ENCODE measurements at places on chromosomes 2 and 18.

DNA sequence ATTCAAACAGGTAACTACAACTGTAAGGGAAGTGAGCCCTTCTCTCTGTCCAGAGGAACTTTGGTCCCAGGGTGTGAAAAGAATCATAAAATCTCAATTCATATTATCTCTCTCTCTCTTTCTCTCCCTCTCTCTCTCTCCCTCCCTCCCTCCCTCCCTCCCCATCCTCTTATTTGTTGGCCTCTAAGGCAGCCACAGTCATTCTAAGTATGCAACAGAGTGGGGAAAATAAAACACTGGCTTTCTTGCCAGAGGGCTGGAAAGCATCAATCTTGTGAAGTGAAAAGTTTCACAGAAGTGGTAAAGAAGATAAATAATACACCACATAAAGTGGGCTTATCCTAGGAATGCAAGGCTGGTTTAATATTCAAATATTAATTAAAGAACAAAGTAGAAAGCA is 95.6 kb upstream of the KCNH7 start:
- no peak for DNase-seq

DNA sequence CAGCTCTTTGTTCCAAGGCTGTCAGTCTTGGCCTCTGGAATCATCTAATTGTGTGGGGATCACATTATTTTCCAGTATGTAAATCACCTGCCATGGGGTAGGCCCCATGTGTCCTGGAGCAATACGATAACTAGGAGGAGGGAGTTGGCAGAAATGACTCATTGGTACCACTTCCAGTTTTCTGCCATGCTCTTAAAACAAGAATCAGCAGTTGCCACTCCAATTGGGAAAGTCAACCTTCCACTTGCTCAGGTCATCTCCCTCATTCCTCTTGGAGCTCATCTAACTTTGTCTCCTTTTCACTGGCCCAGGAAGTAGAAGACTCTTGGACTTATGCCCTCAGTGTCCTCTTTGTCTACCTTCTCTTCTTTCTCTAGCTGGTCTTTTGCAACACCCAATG is 487.0 kb downstream of the SLC4A3 start:
- no peak for DNase-seq

DNA sequence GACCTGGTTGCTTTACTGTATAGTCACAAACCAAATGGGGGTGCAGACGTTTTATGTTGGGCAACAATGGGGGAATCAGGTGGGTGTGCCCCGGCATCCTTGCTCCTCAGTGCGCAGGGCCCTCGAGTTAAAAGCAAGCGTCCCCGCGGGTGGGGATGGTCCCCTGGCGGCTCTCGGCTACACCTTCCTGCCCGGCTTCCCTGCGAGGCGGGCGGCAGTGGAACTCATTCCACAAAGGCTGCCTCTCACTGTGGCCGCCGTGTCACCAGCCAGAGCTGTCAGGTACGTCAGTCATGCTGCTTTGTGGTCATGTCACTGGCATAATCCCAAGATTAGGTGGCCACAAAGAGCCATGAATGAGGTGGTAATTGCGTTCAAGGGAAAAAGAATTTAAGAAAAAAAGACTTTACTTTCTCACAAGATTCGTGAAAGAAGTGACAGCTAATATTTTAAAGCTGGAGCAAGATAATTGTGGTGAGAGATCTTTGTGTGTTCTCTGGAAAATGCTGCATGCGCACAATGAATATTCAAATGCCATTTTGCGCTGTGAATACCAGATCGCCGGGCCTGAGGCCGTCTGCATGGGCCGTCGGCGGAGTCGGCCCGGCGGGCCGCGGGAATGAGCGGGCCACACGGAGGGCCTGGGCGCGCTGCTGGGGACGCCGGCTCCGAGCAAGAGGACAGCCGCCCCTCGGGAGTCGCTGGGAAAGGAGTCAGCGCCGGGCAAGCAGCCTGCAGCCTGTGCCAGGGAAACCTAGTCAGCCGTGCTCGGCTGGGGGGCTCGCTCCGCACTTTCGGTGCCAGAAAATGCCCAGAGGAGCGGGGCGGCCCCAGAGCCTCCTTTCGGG is 82.3 kb upstream of the LDLRAD4 start:
- DNase-seq, result peak; percentile 43

DNA sequence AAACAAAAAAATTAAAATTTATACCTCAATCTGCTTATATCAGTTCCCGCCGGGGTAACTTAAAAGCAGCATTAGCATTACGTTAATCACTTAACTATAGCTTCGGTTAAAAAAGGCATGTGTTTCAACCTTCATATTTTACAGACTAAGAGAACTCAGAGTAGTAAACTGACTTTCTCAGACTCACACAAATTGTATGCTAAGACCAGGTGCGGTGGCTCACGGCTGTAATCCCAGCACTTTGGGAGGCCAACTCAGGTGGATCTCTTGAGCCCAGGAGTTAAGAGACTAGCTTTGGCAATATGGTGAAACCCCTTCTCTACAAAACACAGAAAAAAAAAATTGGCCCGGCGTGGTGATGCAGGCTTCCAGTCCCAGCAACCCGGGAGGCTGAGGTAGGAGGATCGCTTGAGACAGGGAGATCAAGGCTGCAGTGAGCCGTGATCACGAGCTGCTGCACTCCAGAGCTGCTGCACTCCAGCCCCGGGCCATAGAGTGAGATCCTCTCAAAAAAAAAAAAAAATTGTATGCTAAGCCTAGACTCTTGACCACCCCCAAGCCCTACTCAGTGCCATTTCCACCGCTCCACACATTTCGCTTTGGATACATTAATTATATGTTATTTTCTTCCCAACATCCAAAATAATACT is 2.4 kb downstream of the HNRNPLL start:
- no peak for DNase-seq

DNA sequence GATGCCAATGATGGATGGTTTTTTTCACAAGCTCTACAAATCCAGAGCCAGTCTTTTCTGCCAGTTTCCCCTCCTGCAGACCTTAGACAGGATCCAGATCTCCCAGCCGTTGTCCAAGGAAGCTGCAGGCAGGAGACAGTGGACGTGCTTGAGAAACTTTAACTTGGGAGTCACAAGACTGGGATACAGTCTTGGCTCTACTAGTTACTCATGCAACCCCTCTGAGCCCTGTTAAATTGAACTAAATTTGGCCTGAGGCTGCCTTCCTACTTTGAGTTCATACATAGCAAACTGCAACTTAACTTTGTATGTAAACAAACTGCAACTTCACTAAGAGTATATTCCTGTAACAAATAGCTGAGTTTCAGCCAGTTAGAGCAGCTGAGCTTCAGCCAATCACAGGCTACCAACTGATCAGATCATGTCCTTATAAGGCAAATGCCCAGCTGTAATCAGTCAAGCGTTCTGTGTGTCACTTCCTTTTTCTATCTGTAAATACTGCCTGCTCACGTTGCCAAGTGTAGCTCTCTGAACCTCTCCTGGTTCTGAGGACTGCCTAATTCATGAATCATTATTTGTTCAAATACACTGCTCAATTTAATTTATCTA is 140.9 kb downstream of the CAPN13 start:
- peak; percentile 99 for DNase-seq

DNA sequence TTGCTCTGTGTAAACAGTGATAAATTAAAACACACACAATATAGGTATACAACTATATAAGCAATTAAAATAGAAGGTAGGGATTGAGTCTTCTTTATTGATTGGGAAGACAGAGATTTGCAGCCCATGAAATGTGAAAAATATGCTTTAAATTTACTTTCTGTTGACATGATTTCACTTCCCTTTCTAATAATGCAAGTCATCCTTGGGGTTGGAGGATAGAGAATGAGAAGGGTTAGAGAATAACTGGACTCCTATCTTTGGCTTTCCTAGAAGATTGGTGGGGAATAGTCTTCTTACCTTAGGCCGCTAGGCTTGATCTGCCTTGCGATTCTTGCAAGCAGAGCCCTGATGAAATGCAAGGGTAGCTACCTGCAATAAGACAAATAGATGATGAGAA is 339.8 kb downstream of the NYAP2 start:
- no peak for DNase-seq

DNA sequence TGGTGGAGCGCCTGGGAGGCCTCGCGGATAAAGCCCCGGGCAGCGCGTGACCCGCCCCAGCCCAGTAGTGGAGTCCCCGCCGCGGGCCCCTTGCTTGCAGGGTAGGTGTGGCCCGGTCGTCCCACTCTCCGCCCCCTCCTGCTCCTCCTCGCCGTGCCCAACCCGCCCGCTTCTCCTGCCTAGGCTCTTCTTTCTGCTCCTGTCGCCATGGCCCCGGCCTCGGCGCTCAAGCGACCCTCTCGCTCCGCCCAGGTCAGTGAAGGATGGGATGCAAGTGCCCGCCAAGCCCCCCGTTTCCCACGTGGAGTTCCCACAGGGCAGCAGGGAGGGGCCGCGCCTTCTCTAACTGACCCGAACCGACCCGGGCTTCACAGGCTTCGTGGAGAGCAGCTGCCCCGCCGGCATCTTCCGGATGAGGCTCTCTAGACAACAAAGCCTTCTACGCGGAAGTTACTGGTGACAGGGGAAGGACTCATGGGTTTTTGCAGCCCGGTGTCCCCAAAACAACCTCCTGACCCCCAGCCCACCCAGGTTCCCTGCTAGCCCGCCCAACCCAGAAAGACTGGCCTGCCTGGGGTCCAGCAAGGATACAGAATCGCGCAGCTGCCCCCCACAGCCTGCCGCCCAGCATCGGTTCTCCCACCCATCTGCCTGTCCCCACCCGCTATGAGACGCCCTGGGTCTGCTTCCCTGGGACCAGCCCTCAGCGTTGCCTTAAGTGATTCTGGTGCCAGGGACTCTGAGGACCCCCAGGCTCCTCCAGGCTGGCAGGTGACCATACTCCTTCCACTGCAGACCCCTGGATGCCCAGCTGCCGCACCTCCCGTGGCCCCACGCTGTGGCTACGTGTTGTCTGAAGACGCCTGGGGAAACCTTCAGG is 32.8 kb downstream of the TTC32 start:
- peak; percentile 10 for DNase-seq

- DNase-seq, result no peak
Observed at GRCh38 chr2:51846018-51846417, 814.1 kb upstream of the NRXN1 start.

DNA sequence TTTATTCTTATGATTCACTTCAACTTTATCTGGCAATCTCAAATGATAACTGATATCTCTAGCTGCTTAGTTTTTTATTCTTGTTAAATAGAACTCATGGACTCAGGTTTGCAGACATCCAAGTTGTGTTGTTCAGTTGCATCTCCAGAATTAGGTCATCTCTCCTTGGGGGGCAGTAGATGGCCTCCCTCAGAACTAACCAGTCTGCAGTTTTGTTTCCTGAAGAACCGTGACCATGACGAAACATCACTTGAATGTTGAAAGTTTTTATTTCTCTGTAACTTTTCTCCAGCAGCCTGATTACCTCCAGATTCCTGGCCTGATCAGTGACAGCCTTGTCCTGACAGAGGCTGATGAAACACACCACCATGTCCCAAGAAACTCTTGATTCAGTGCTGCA is 321.5 kb downstream of the GALNT13 start:
- no peak for DNase-seq

DNA sequence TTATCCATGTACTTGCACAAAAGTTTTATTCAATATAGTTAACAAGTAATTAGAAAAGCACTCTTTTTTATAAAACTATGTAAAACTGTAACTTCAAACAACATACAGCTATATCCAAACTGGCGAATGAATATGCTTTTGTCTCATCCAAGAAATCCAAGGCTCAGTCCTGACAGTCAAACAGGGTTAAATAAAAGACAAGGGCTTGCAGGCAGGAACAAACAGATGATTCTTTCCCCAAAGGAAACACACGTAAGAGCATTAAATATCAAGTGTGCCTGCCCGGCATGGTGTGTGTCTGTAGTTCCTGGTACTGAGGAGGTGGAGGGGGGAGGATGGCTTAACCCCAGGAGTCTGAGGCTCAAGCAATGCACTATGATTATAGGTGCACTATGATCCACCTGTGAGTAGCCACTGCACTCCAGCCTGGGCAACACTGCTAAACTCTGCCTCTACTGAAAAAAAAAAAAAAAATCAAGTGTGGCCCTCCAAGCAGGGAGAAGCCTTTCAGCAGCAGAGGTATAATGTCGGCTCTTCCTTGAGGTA is 171.3 kb downstream of the DLGAP1 start:
- no peak for DNase-seq

- no peak for DNase-seq
Observed at GRCh38 chr2:151336863-151337371, 20.5 kb upstream of the TNFAIP6 start.

DNA sequence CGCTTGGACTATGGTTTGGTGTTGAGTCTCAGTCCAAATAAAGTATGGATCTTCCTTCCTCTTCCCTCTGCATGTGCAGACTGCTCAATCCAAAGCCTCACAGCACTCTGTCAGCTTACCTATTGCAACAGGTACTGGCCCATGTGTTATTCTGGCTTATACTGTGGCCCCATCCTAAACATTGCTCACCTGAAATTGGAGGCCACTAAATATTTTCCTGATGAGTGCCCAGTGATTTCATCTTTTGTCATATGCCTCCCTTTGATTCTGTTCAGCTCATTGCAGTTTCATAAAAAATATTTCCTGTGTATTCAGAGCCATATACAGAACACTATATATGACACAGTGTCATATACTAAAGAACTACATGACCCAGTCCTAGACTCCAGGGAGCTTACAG is 86.3 kb upstream of the FAM136A start:
- no peak for DNase-seq

GRCh38 chr2:102796337-102796736 is 34.5 kb downstream of the TMEM182 start:
- DNase-seq, result no peak

DNA sequence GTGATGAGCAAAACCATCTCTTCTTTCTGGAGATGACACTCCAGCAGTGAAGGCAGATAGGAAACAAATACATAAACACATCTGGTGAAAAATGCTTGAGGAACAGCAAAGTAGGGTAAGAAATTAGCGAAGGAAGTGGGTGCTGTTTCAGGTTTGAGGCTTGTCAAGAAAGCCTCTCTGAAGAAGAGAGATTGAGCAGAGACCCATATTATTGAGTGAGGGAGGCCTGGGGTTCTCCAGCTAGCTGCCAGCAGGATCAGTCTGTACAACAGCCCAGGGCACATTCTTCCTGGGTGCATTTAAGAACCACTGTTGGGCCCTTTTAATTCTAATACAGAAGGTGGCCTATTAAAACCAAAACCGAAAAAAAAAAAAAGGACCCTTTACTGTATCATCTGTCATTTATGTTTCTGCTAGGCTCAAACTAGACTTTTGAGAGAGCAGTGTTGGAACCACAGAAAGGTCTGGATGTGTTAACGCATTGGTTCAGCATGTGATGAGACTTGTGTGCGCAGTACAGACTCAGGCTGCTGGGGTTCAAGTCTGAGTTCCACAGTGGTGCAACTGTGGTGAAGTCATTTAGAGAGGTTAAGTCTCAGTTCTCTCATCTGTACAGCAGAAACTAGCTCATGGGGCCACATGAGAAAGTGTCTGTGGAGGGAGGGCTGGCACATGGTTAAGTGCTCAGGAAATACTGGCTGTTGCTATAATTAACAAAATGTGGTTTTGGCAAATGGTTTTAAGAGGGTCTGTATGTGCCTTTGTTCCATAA is 28.9 kb downstream of the MGAT5 start:
- DNase-seq, result no peak

GRCh38 chr2:100744589-100744988 is 75.3 kb upstream of the NPAS2 start:
- DNase-seq, result peak; percentile 44

Data from fibroblast of lung (primary cell).